ENCODE measurements at places on chromosomes 1 and 21.

DNA sequence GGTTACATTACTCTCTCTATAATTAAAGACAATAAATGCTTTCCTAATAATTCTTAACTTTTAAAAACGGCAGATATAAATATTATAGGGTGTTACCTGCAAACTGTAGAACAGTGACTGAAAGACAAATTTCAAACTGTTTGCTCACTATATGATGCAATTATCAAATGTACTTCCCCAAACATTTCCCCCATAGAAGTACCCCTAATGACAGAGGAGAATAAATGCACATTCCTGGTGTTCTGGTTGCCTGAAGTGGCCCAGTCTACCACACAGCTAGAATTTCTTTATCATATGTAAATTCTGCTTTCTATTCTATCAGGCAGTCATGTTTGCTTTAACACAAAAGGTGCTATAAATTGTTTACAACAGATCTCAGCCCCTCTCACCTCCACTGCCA, 70.4 kb downstream of the VAV3 start:
- no peak for DNase-seq

- no peak for DNase-seq
Observed at GRCh38 chr1:114015075-114015474, 35.8 kb downstream of the OLFML3 start.

DNA sequence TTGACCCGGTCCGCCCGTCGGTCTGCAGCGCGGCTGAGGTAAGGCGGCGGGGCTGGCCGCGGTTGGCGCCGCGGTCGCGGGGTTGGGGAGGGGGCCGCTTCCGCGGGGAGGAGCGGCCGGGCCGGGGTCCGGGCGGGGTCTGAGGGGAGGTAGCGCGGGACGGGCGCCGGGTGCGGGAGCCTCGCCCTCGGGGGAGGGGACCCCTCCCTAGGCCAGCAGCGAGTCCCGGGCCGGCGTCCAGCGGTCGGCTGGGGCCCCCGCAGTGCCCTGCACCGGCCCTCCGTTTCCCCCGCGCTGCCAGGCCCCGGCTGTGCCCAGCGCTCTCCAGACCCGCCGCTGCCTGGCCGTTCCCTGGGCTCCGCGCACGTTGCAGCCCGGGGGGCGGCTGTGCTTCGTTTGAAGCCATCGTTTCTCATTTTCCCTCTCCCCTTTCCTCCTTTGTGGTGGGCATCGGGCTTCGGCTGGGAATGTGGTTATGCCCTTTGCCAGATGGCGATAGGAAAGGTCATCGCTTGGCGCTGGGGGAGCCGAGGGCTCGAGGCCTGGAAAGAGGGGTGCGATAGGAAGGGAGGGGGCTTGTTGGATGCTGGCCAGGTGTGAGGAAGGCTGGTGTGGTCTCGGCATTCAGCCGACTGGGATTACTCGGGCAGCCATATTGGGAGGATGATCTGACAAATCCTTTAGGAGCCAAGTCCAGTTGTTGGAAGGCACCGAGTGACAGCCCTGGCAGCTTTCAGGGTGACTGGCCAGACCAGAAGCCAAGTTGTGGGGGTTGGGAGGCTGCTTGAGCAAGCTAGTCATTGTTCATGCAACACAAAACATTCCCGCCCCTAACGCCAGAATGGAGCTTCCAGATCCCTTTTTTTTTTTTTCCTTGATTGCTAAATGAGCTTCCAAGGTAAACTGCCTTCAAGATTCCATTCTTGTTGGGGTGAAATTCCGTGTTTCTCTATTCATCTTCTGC, 753 bp downstream of the KIF1B start:
- DNase-seq, result peak; percentile 57

DNA sequence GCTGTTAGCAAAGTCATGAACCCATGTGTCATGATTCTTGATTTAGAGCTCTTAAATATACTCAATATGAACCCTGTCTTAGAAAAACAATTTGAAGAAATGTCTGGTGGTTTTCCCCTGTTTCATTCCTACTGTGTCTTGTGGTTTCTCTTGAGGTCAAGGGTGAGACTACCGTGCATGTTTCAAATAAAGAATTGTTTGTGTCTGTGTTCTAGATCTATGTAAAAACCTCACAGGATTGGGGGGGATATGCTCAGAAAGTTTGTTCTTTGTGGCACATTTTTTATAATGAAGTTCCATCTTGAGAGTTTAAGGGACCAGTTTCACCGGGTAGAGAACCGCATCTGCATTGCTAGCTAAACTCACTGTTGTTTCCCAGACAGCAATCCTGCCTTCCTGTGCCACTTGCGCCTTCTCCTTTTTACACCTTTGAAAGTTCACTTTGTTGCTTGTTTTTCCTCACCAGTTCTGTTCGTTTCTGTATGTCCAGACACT, 30.9 kb upstream of the CACYBP start:
- DNase-seq, result peak; percentile 85

DNA sequence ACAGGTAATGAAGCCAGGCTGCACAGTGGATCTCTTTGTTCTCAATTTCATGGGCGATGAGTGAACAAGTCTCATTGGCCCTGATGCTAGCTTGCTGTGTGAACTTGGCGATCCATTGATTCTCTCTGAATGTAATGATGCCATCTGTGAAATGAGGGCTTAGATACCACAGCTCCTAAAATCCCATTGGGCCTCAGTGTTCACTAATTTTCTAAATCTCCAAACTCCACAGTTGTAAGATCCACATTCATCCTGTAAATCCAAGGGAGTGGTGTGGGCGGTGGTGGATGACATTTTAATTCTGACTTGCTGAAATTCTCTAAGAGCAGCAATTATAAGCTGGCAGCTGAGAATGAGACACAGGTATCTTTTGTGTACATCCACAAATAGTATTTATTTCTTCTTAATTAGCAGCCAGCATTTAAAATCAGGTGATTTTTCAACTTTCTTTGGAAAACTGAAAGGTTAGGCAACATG, 9.6 kb upstream of the ACTL8 start:
- DNase-seq, result no peak

DNA sequence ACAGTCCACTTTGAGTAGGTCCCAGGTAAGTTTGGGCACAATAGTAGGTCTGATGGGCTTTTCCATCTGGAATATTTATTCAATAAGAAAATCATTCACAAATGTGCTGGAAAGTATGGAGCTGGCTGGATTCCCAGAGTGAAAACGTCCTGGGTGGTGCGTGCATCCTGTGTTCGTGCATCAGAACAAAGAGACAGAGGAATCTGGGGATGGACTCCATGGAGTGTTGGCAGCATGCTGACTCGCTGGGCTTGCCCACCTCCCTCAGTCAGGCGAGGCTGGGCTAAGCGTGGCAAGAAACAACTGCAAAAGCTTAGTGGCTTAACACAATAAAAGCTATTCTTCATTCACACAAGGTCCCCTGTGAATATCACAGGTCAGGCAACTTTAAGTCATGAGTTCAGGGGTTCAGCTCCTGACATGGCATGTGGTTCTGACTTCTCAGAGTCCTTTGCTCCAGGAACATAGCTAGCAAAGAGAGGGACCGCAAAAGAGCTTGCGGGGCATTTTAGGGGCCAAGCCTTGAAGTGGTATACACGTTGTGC, 151.6 kb upstream of the ZNF644 start:
- no peak for DNase-seq

DNA sequence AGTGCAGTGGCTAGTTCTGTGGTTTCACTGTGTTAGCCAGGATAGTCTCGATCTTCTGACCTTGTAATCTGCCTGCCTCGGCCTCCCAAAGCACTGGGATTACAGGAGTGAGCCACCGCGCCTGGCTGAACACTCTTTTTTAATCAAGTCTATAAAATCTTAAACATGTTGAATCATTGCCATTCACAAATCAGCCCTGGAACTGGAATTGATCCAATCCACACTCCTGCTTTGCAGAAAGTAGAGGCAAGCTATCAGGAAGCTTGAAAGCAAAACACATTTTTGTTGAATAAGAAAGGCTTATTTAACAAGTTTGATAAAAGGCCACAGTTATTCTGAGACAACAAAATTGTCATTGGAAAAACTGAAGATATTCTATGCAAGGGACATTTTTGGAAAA, 18.3 kb upstream of the EFHD2 start:
- no peak for DNase-seq

- DNase-seq, result no peak
Observed at GRCh38 chr1:166920561-166921475, 44.8 kb upstream of the TADA1 start.

- DNase-seq, result peak; percentile 68
Observed at GRCh38 chr1:169163059-169163458, 56.6 kb downstream of the ATP1B1 start.

- no peak for DNase-seq
Observed at GRCh38 chr1:86779308-86780191, 75.2 kb downstream of the SH3GLB1 start.

- DNase-seq, result no peak
Observed at GRCh38 chr1:203072002-203072602, 13.7 kb downstream of the MYOG start.

DNA sequence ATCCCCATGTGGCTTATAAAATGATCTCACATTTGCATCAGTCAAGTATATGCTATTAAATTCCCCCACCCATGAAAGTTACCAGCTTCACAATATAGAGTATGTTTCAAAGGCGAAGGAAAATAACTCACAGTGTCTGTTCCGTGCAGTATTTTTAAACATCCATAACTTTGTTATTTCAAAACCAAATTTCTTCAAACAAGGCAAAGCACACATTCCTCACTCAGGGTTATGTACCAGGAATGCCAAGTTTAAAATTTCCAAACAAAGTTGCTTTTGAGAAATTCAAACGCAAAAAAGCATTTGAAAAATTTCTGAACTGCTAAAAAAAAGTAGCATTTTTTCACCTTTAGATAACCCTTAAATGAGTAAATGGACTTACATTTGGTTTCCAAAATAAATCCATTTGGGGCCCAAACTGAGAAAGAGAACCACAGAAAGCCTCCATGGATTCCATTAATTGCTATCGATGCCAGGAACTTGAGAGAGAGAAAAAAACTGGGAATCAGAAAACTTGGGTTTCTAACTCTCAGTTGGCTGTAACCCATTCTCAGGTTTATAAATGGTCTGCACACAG, 149.5 kb downstream of the SLC30A10 start:
- DNase-seq, result no peak

DNA sequence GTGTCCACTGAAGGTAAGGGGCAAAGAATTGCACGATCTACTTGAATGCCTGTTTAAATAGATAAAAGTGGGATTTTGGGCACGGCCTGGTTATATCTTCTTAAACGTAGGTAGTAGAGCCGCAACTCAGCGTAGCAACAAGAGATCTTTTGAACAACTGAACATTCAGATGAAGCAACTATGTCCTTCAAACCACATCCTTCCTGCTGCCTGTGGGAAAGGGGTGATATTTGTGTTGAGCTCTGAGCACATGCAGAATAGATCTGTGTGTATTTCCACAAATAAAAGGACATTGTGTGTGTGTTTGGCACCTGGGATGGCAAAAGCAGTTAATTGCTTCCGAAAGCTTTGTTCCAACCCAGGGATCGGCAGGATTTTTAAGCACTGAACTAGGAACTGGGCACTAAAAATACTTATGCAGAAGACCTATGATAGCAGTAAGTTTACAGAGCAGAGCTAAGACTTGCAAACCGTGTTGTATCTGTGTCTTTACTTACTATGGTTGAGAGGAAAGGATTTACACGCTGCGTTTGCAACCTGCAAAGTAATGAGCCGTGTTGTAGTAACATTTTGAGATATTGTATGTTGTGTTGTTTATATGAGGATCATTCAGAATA, 333.4 kb downstream of the CHRM3 start:
- DNase-seq, result peak; percentile 88

DNA sequence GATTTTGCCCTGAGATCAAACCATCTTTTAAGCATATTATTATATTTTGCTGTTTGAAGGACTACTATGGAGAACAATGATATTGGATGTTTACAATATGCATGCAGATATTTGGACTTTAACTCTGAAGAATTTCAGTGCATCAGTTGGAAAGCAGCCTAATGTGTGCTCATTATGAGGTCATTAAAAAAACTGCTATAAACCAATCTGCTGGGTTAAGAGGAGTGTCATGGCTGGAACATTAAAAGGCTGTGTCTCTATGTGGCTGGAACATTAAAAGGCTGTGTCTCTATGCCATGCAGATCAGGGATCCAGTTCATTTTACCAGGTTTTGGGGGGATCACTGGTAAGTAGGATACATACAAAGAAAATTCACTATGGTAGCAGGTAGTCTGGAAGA, 77.6 kb downstream of the SPATA46 start:
- DNase-seq, result no peak

- no peak for DNase-seq
Observed at GRCh38 chr1:29519788-29520110, 283.4 kb downstream of the PTPRU start.

DNA sequence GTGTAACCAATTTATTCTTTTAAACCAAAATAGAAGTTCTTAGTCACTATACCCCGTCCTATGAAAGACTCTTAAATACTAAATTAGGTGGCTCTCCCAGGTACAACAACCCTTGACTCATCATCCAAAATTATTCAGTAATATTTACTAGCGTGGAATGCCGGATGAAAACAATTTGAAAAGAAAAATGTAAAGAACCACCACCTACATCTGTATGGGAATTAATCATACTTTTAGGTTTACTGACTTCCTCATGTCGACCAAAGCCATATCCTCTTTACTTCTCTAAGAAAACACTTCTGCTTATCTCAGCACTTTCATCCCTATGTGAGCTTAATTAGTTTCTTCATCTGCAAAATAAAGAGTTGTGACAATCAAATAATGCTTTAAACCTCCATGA, 139.6 kb downstream of the AKT3 start:
- no peak for DNase-seq

GRCh38 chr1:216014086-216014485, 409.2 kb downstream of the USH2A start:
- no peak for DNase-seq

GRCh38 chr1:201759194-201759815, 69.7 kb upstream of the IPO9 start:
- DNase-seq, result no peak

DNA sequence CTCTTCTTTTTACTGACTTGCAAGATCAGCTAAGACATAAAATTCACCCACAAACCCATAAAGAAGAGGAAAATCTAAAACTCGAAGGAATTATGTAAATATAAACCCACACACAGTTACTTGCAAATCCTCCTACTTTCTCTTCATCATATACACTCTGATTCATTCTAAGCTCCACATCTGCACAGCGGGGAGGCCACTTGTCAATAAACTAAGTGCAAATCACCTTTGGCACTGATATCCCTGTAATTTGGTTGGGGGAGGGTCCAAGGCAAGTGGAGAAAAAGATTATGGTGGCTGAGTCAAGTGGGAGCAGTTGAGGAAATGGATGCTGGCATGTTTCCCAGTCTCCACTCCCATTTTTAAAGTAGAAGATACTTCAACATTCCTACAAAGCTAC, 596.5 kb downstream of the MATN1 start:
- no peak for DNase-seq

DNA sequence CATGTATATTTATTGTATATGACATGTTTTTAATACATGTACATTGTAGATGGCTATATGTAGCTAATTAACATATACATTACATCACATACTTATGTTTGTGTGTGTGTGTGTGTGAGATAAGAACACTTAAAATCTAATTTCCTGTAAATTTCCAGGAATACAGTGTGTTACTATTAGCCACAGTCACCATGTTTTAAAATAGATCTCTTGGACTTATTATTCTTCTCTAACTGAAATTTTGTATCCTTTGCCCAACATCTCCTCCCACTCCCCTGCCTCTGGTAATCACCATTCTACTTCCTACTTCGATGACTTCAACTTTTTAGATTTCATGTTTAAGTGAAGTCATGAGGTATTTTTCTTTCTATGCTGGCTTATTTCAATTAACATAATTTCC, 64.8 kb downstream of the FCRL5 start:
- no peak for DNase-seq
